Posterior vena cava (tissue), 2 donors: ENCODE measurements at places on chromosomes 3 and 15. TPM values are rescaled to one million over a fixed set of nuclear protein-coding genes. Genes with fewer than 3 reads are reported as not detected.

GRCh38 chr15:62732078-62732477 is 310.5 kb upstream of the TPM1 start:
- DNase-seq: no peak

DNA sequence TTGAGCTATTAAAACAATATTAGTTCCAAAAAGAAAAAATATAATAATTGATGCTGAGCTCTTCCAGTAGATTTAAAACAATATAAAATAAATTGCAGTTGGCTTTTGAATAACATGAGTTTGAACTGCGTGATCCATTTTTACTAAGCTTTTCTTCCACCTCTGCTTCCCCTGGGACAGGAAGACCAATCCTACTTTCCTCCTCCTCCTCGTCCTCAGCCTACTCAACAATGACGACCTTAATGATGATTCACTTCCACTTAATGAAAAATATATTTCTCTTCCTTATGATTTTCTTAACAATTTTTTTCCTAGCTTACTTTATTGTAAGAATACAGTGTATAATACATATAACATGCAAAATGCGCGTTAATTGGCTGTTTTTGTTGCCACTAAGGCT is 78.9 kb upstream of the THRB start:
- DNase-seq: no peak

DNA sequence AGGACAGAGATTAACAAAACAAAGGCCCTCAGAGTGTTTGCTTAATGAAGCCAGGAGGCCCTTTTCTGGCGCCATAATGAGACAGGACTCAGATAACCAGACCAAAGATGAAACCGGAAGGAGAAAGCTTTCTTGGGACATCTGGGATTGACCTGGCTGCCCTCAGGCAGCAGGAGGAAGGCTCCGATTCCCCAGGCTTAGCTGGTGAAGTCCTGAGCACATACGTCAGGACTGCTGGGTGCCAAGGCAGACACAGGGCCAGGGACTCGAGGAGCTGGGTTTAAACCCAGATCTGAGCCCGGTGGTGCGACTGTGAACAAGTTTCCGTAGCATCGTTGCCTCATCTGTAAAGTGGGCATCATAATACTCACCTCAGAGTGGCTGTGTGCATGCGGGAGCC is 36.7 kb upstream of the HRH1 start:
- no peak for DNase-seq

- peak; percentile 68 for DNase-seq
These were observed 528 bp upstream of the TATDN2 start for GRCh38 chr3:10247679-10248183.

DNA sequence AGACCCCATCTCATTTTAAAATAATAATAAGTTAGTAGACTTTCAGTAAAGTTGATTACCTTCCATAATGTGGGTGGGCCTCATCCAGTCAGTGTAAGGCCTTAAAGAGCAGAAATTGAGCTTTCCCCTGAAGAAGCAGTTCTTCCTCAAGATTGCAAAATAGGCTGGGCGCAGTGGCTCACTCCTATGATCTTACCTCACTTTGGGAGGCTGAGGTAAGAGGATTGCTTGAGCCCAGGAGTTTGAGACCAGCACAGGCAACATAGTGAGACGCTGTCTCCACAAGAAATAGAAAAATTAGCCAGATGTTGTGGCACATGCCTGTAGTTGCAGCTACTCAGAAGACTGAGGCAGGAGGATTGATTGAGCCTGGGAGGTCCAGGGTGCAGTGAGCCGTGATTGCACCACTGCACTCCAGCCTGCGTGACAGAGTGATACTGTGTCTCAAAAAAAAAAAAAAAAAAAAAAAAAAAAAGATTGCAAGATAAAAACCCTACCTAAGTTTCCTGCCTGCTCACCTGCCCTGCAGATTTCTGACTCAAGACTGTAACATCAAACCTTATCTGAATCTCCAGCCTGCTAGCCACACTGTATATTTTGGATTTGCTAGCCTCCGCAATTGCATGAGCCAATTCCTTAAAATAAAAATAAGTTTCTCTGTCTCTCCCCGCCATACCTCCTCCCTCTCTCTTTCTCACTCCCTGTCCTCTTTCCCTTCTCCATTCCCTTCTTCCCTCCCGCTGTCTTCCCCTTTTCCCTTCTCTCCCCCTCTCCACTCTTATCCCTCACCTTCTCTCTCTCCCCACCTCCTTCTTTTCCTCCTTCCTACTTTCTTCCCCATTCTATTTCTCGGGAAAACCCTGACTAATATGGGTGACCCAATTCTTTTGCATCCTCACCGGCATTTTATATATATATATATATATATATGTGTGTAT is 16.9 kb downstream of the KLHL18 start:
- DNase-seq: no peak

DNA sequence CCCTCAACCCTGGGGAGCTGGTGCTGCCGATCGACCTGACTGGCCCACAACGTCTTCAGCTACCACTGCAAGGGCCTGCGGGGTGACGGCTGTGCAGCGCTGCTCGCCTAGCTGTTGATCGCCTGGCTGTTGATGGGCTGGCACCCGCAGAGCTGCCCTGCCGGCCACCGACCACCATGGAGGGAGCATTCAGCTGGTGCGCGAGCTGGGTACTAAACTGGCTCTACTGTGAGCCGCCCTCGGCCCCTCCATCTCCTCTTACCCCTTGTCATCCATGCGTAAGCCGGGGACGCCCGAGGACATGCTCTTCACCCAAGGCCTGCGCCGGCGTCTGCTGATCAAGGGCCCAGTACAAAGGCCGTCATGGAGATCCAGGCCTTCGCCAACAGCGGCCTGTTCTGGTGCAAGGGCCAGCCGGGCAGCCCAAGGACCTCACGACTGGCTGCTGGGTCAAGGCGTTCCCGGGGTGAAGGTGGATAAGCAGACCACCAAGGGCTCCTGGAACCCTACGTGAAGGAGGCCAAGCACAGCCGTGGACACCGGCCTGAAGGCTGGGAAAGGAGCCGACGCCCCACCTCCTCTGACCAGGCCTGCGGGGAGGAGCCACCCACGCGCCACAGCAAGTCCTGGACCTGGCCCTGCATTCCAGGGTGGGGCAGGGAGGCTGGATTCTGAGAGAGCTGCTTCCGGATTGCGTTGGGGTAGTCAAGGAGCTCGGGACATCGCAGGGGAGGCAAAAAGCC is 46.9 kb downstream of the SFMBT1 start:
- DNase-seq: no peak

- DNase-seq: no peak
These were observed 123.1 kb downstream of the DMXL2 start for GRCh38 chr15:51499379-51499976.

DNA sequence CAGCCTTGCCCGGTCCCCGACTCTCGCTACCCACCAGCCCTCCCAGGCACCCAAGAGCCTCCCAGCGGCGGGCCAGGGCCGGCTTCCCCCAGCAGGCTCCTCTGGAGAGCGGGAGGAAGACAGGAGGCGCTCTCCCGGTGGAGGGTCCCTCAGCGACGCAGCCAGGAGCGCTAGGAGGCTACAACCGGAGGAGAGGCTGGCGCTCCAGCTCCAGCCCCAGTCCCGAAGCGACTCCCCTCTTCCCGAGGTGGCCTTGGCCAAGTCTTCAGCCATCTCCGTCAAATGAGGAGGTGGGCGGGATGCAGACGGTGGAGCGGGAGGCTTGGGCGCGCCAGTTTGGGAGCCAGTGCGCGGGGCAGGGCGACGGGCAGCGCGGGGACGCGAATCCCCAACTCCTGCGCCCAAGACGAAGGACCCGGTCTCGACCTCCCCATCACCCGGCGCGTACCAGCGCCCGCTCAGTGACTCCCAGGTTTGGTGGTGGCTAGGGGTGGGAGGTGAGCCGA is 722 bp downstream of the CHRNA3 start:
- peak; percentile 79 for DNase-seq

DNA sequence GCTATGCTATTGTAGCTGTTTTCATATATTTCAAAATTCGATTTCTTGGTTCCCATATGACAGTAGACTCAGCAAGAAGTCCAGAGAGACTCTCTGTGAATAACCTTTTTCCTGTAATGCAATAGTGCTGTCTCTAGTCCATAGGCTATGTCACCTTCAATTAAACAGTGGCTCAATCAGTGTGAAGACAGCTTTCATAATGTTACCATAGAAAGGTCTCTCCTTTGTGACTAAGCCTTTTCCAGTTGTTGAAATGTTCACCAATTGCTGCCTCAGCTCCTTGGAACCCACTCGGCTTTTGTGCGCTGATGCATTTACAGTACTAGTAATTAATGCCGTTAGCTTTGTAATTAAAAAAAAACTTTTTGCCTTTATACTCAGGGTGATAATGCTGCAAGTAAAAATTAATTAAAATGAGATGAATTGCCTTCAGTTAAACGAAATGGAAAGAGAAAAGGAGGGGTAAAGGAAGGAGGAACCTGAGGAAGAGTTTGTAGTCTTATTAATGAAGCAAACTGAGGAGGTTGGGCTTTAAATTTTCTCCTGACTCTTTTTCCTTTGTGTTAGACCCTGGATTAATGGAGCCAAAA is 214.8 kb downstream of the LSAMP start:
- no peak for DNase-seq

- no peak for DNase-seq
These were observed 352.8 kb downstream of the GABRG3 start for GRCh38 chr15:27323801-27324200.

DNA sequence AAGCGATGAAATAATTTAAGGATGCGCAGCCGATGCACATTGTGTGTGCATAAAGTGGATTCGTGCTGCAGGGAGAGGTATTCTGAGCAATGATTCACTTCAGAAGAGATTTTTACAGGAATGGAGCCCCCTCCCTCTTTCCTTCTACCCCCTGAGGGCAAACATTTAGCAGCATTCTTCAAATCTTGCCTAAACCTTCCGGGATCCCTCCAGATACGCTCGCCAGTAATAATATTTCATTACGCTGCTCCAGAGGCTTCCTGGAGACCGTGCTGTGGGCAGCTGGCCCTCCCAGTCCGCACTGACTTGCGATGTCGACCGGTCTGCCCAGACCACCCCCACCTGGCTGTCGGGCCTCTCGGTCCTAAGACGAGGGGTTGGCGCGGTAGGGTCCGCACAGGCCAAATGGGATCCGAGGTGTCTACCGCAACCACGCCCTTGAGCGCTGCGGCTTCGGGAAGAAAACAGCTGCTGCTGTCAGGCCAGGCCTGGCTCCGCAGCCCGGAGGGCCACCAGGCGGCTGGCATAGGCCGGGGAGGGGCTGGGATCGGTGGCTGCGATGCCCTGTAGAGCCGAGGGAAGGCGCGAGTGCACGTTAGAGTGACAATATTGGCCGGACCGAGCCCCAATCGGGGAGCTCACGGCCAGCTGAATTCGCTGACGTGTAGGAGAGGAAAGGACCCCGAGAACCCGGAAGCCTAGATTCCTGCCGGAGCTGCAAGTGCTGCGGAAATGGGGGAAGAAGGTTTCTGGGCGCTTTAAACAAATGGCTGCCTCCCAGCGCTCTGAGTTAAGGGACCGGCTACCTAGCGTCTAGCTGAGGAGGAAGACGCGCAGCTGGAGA is 14.3 kb downstream of the ZIC4 start:
- DNase-seq: no peak

DNA sequence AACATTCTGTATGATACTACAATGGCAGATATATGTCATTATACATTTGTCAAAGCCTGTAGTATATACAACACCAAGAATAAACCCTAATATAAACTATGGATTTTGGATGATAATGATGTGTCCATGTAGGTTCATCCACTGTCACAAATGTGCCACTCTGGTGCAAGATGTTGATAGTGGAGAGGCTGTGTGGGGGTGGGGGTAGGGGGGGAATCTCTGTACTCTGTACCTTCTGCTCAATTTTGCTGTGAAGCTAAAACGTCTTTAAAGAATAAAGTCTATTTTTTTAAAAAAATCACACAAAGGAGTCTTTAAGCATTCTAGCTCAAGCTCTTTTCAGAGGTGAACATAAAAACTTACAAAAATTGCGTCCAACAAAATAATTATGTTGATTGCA is 88.2 kb upstream of the ABI3BP start:
- no peak for DNase-seq

DNA sequence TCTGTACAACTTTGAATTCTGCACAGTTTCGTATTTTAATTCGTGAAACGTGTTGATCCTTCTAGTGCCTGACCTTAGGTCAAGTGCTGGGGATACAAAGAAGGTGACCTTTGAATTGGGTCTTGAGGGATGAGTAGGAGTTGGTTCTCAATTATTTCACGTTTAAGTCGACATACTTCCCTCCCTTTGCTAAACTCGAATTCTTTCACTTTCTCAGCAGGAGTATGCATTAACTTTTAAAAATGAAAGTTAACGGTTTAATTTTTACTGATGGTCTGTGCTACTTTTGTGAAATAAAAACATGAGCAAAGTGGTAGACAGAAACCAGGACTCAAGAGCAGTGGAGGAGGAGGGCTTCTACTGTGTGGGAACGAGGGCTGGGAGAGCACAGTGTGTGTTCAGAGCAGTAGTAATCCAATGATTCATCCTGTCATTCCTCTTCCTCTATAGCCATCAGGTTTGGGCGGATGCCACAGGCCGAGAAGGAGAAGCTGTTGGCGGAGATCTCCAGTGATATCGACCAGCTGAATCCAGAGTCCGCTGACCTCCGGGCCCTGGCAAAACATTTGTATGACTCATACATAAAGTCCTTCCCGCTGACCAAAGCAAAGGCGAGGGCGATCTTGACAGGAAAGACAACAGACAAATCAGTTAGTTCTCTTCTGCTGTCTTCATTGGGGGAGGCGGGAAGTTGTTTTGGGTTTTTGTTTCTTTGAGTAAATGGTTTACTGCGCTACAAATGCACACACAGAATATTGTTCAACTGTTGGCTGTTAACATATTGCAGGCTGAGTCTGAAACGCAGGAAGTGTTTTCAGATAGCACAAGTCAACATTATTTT is 78.6 kb upstream of the TSEN2 start:
- peak; percentile 95 for DNase-seq

DNA sequence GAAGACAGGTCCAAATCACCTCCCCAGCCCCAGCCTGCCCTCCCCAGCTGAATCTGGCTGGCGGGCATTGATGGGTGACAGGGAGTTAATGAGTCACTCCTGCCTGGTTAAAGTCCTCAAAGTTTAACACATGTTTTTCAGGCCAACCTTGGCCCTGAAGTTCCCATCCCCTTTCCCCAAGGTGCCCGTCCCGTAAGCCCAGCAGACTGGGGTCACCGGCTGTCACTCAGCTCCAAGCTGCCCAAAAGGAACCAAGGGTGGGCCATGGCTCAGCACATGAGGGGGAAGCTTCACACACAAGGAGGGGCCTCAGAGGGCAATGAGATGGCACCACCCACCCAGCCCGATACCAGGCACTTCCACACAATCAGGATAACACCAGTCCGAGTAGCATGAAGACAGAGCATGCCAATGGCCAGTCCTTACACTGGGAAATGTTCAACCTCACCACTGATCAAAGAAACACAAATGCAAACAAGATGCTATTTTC is 10.2 kb upstream of the KLF15 start:
- peak; percentile 54 for DNase-seq

DNA sequence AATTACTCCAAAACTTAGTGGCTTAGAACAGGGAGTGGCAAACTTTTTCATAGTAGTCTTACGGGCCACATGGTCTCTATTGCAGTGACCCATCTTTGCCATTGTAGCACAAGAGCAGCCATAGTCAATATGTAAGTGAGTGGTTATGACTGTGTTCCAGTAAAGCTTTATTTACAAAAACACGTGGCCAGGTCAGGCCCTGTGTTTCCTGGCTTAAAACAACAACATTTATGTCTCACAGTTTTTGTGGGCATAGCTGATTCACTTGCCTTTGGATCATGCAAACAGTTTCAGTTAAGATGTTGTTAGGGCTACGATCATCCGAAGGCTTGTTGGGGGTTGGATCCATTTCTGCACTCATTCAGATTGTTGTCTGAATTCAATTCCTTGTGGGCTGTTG is 103.8 kb downstream of the CHCHD6 start:
- DNase-seq: no peak

TF gene
- total RNA-seq: 1.0 TPM

PROK2 gene
- total RNA-seq: 0.67 TPM

PAQR5 gene
- total RNA-seq: 0.29 TPM

FBXW12 gene
- not detected for total RNA-seq

NRG4 gene
- total RNA-seq: not detected

ZBTB11 gene
- total RNA-seq: 12.2 TPM

CHST13 gene
- 0.86 TPM for total RNA-seq

TJP1 gene
- total RNA-seq: 91.3 TPM
